ENCODE measurements at places on chromosomes 7 and 10. TPM values are rescaled to one million over a fixed set of nuclear protein-coding genes. Genes with fewer than 3 reads are reported as not detected.

The HOXA13 gene
- total RNA-seq = not detected

The FLNC gene
- total RNA-seq = 271 TPM

The HTRA1 gene
- total RNA-seq = 1.6 TPM

The GIMAP2 gene
- total RNA-seq = not detected

The INSIG1 gene
- 13.0 TPM for total RNA-seq

The RELN gene
- under 0.01 TPM for total RNA-seq

The JCAD gene
- 43.5 TPM for total RNA-seq

The LAMB4 gene
- total RNA-seq = under 0.01 TPM

The VENTX gene
- total RNA-seq = not detected

The RASSF4 gene
- 3.1 TPM for total RNA-seq

The TUBB8 gene
- not detected for total RNA-seq

The CALHM1 gene
- not detected for total RNA-seq

The LRRC18 gene
- total RNA-seq = not detected

The SLC18A3 gene
- total RNA-seq = 44.6 TPM

The ADARB2 gene
- not detected for total RNA-seq

The ZFAND2A gene
- total RNA-seq = 19.2 TPM

The TRPV5 gene
- total RNA-seq = under 0.01 TPM

The KIN gene
- 5.2 TPM for total RNA-seq

The MYOF gene
- total RNA-seq = 152 TPM

The SPAG6 gene
- not detected for total RNA-seq

The CPEB3 gene
- total RNA-seq = 0.65 TPM

The MPP7 gene
- total RNA-seq = 2.0 TPM

The CYP2E1 gene
- 0.54 TPM for total RNA-seq

The MYO1G gene
- total RNA-seq = 0.33 TPM

The H2BK1 gene
- not detected for total RNA-seq

The STN1 gene
- total RNA-seq = 64.4 TPM

The EMX2 gene
- not detected for total RNA-seq

The PLPP4 gene
- not detected for total RNA-seq

The TMEM213 gene
- total RNA-seq = not detected

The KLLN gene
- total RNA-seq = 0.65 TPM

The TDRD1 gene
- 0.39 TPM for total RNA-seq

The PIP gene
- not detected for total RNA-seq

The PTPN20 gene
- 10.6 TPM for total RNA-seq

The PKD1L1 gene
- total RNA-seq = under 0.01 TPM

The GNGT1 gene
- total RNA-seq = not detected

The PRSS37 gene
- not detected for total RNA-seq

The RBP3 gene
- not detected for total RNA-seq

The LIPK gene
- not detected for total RNA-seq

The CPXM2 gene
- total RNA-seq = 3.3 TPM

The SYNPO2L gene
- total RNA-seq = under 0.01 TPM

The ADCYAP1R1 gene
- not detected for total RNA-seq

The DPCD gene
- total RNA-seq = 29.8 TPM

The ABCF2 gene
- 43.6 TPM for total RNA-seq

The HMX3 gene
- total RNA-seq = not detected

The FAM13C gene
- not detected for total RNA-seq

The OR2A7 gene
- 7.1 TPM for total RNA-seq

The ACTL6B gene
- total RNA-seq = not detected

The SUN3 gene
- total RNA-seq = not detected

The CPA1 gene
- total RNA-seq = not detected

The SORCS1 gene
- not detected for total RNA-seq

The HEPACAM2 gene
- not detected for total RNA-seq

The C7orf33 gene
- not detected for total RNA-seq

The GBX1 gene
- not detected for total RNA-seq

Data from placental epithelial cell (primary cell).